Smooth muscle cell of the umbilical artery (primary cell): ENCODE measurements at places on chromosomes 11 and 22. TPM values are rescaled to one million over a fixed set of nuclear protein-coding genes. Genes with fewer than 3 reads are reported as not detected.

Gene OR10A2
- not detected in 2 replicates for total RNA-seq

Gene PLAAT2
- not detected in 2 replicates for total RNA-seq

Gene GUCY1A2
- total RNA-seq, result under 0.01 and 0.18 TPM in 2 replicates

Gene MYRF
- total RNA-seq, result 22.0 and 26.3 TPM in 2 replicates

Gene PHOX2A
- not detected in 2 replicates for total RNA-seq

Gene CBLIF
- total RNA-seq, result not detected in 2 replicates

Gene DEUP1
- total RNA-seq, result not detected in 2 replicates

Gene MS4A14
- not detected in 2 replicates for total RNA-seq

Gene MFNG
- total RNA-seq, result 0.28 and 0.59 TPM in 2 replicates

Gene KCTD17
- 32.4 and 35.8 TPM in 2 replicates for total RNA-seq

Gene SGSM1
- total RNA-seq, result not detected in 2 replicates

Gene F2
- total RNA-seq, result not detected in 2 replicates

Gene C11orf97
- total RNA-seq, result not detected in 2 replicates

Gene OR52A1
- total RNA-seq, result not detected in 2 replicates

Gene ASCL2
- total RNA-seq, result not detected in 2 replicates

Gene OR5P2
- not detected in 2 replicates for total RNA-seq

Gene TPBGL
- under 0.01 and 0.05 TPM in 2 replicates for total RNA-seq

Gene ACR
- not detected in 2 replicates for total RNA-seq
